ENCODE measurements at places on chromosomes 5 and 9.

DNA sequence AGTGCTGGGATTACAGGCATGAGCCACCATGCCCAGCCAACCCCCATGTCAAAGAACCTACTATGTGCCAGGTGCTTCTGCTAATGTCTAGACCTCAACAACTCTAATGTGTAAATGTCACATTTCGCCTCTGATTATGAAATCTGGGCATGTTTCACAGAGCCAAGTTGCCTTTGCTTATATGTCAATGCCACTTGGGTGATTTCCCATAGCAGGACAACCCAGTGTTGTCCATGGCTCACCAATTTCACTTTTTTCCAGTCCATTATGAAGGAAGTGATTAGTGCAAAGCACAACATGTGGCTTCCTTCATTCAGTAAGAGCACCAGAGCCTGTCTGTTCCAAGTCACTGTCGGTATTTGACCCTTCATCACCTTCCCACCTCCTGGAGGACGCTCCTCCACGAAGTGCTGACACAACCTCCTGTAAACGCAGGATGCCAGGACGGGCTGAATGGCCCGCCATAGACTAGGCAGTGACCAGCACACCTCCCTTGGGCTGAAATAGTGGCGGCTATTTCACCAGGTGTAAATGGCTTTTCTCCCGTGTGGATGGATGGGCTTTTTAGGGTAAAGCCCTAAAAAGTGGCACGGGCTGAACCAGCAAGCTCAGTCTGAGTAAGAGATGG is 962 bp upstream of the PKN3 start:
- no peak for DNase-seq

DNA sequence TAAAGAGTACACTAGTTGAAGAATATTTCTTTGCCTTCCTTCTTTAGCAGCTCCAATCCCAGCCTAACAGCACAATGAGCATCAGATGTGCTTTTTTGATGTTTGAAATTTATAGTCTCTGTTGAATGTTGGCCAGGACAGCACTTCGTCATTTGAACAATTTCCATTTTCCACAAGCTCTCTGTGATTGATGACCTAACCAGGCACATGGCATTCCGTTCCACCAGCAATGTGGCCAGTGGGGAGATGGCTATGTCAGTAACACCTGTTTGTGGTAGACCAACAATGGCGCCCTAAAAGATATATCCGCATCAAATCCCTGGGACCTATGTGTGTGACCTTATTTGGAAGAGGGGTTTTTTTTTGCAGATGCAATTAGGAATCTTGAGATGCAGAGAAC is 66.8 kb downstream of the PALM2AKAP2 start:
- no peak for DNase-seq

DNA sequence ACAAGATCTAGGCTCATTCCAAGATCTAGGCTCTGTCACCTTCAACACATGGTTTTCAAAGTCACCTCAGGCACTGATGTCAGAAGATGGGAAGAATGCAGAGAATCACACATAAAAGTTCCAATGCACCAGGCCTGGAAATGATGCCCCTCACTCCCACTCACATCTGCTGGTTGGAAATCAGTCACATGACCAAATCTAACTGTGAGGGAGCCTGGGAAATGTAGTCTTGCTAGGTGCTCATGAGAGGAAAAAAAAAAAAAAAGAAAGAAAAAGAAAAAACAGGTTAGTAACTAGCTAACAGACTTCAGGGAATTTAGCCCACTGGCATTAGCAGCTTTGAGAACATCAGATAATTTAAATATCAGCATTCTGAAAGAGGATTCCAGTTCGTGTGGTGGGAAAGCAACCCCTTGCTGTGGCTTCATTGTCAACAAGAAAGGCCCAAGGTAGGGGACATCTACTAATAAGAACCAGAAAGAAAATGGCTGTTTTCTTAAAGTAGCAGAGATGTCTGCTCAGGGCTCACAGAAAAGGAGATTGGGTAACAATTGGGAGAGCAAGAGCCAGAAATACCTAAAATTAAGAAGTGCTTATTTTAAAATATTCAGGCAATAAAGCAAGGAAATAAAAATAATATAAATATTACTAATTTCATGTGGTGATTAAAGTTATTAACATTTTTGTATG is 614.3 kb downstream of the ACTL7B start:
- DNase-seq = no peak

GRCh38 chr9:7320139-7320538 is 479.4 kb downstream of the DMAC1 start:
- DNase-seq = no peak

GRCh38 chr9:4982721-4983482 is 2.2 kb upstream of the JAK2 start:
- DNase-seq = no peak

- DNase-seq = no peak
Measured at GRCh38 chr9:126724226-126724625, 80.6 kb upstream of the ZBTB43 start.

Measured in effector memory CD4-positive, alpha-beta T cell (primary cell).